LNCaP clone FGC (cell line): ENCODE measurements at places on chromosomes 6 and 20.

GRCh38 chr6:49653438-49653837 is 16.8 kb upstream of the RHAG start:
- DNase-seq: no peak

DNA sequence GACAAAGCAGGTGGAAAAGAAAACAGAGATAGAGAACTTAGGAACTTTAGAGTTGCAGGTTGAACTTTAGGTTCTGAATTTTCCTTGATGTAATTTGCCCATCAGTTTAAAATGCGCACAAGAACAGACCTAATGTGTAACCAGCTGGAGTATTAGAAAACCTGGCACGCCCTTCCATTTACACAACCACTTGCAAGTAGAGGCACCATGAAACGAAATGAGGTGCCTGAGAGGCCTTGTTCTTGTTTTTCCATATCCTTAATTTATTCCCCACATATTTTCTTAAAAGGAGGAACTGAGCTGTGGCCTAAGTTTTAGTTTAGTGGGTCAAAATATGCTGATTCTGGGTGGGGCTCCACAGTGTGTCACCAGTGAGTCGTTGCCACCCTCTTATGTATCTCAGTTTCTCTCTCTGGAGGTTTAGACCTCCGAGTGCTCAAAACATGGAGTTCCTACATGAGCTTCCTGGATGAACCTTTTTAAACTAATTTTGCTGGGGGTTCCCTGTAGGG is 17.2 kb upstream of the IL22RA2 start:
- no peak for DNase-seq

DNA sequence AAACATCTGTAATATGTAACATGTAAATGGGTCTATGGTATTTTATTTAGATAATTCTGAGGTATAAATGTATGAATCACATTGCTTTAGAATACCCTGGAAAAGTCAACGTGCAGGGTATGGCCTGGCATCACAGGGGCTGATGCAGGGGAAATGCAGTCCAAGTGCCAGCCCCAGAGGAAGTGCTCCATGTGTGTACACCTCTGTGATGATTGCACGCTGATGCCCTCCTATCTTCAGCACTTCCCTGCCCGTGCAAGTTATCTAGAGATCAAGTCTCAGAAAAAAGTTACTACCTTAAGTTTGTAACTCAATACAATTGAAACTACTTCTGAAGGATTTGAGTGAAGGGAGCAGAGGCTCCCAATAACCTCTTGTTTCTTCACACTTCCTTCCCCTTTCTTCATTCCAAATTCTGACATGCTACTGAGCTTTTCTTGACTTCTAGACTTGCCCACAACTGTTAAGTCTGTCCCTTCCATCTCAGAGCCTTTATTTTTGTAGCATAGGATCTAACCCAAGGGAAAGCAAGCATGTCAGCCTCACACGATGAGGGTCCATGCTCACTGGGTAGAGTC is 2.2 kb downstream of the SMLR1 start:
- DNase-seq: no peak

DNA sequence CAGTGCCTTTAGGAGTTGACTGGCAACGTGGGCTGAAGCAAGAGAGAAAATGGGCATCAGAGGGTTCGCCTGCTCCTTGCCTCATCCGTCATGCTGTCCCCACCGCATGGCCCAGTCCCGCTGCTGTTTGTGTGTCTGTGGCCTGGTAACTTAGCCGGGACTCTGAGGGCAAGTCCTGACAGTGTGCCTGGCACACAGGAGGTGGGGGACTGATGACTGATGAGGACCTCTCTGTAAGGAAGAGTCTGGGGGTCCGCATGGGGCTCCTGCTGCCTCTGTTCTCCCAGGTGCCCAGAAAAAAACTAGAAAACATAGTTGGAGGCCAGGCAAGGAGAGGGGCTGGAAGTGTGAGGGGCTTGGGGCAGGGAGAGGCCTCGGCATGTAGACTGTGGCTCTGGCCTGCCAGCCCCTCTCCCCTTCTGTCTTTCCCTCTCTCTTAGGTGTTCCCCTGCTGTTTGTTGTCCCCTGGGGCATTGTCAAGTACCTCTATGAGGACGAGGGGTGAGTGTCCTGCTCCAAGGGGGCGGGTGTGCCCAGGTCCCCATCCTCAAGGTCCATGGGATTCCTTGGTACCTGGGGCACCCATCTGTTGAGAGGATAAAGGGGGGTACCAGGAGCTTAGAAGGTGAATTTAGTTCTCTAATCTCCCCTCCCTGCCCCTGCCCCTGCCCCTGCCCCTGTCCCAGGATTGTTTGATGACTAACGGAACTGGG is 29.5 kb downstream of the GLP1R start:
- no peak for DNase-seq

DNA sequence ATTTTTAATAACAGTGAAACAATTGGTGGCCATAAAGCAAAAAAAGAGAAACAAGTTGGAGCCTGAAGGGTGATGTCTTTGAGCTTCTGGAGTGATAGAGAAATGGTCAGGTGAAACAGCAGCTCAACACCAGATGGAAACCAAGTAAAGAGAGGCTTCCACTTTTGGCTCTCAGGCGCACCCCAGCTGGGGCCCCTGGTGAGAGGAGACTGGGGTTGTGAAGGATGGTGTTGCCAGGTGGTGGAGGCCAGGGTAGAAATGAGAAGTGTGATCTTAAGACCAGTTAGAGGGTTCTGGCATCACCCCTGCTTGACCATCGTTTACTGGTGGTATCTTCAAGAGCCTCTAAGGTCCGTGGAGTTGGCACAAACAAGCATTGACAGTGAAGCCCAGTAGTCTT is 126.0 kb upstream of the AKIRIN2 start:
- DNase-seq: no peak
